M059J (cell line): ENCODE measurements at places on chromosomes 12 and 14. TPM values are rescaled to one million over a fixed set of nuclear protein-coding genes. Genes with fewer than 3 reads are reported as not detected.

Gene SVOP
- not detected in 2 replicates for total RNA-seq

Gene PHETA1
- 2.3 and 3.9 TPM in 2 replicates for total RNA-seq

Gene FLRT2
- total RNA-seq: under 0.01 TPM in 1 of 2 replicates, not detected in the other

Gene CDKN3
- 179 and 192 TPM in 2 replicates for total RNA-seq

Gene KLRC2
- not detected in 2 replicates for total RNA-seq

Gene IL31
- not detected in 2 replicates for total RNA-seq

Gene GPRC5D
- total RNA-seq: not detected in 2 replicates

Gene ANHX
- total RNA-seq: not detected in 2 replicates

Gene SCN8A
- 2.7 and 6.4 TPM in 2 replicates for total RNA-seq

Gene SNX6
- 188 and 396 TPM in 2 replicates for total RNA-seq

Gene ABHD12B
- not detected in 2 replicates for total RNA-seq

Gene KRT6B
- total RNA-seq: not detected in 2 replicates

Gene COX8C
- not detected in 2 replicates for total RNA-seq

Gene PROX2
- not detected in 2 replicates for total RNA-seq

Gene SLC8B1
- total RNA-seq: 8.0 and 12.8 TPM in 2 replicates

Gene SLC39A5
- total RNA-seq: not detected in 2 replicates

Gene SDR9C7
- not detected in 2 replicates for total RNA-seq

Gene PLEK2
- not detected in 2 replicates for total RNA-seq

Gene LRRIQ1
- not detected in 2 replicates for total RNA-seq

Gene SETD1B
- 2.7 and 3.9 TPM in 2 replicates for total RNA-seq

Gene GSC
- total RNA-seq: 0.25 TPM in 1 of 2 replicates, not detected in the other

Gene RD3L
- not detected in 2 replicates for total RNA-seq

Gene NFATC4
- total RNA-seq: 0.37 and 0.44 TPM in 2 replicates

Gene SMAGP
- total RNA-seq: 15.8 and 17.8 TPM in 2 replicates

Gene C12orf54
- total RNA-seq: not detected in 2 replicates

Gene TNS2
- total RNA-seq: 31.1 and 39.9 TPM in 2 replicates
